NCI-H1048 (cell line): ENCODE measurements at places on chromosomes 4 and X.

DNA sequence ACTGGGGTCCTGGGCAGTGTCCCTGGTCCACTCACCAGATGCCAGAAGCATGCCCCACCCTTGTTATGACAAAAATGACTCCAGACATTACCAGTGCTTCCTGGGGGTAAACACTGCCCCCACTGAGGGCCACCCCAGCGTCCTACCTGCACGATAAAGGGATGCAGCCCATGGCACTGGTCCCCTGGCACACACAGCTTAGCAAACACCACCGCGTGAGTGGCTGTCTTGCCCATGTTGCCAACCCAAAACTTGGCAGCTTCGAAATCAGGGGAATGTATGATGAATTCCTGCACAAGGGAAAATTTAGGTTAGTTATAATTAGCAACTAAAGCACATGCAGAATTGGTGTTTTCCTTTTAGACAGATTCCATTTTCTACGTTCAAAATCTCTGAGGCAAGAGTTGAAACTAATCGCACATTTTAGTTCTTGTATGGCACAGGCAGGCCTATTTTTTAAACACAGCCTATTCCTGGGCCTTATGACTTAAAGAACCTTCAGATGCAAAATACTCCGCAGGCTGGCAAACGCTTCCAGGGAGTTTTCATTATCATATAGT, 30.4 kb downstream of the ACOX3 start:
- no peak for DNase-seq

- DNase-seq: no peak
Observed at GRCh38 chrX:13013363-13014110, 30.9 kb downstream of the FAM9C start.

DNA sequence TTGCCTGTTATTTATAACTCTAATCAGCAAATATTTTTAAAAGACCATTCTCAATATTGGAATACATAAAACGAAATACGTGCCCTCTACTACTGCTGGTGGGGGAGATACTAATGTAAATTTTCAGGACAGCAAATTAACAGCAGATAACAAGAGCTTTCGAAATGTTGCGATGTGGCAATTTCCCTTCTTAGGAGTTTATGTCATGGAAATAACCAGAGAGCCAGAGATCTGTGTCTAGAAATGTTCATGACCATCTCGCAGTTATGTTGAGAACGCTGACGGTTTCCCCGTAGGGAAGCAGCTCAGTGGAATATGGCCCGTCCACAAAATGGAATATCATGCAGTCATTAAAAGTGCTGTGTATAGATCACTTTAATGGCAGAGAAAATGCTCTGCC, 238.4 kb upstream of the PSAPL1 start:
- no peak for DNase-seq

DNA sequence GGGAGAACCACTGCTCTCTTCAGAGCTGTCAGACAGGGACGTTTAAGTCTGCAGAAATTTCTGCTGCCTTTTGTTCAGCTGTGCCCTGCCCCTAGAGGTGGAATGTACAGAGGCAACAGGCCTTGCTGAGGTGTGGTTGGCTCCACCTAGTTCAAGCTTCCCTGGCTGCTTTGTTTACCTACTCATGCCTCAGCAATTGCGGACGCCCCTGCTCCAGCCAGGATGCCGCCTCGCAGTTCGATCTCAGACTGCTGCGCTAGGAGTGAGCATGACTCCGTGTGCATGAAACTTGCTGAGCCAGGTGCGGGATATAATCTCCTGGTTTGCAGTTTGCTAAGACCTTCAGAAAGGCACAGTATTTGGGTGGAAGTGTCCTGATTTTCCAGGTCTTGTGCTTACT, 70.9 kb downstream of the MAGEB5 start:
- DNase-seq: no peak

GRCh38 chrX:39227371-39227770, 426.1 kb downstream of the MID1IP1 start:
- DNase-seq: no peak

GRCh38 chrX:9860826-9861225, 74.6 kb downstream of the SHROOM2 start:
- DNase-seq: no peak

- no peak for DNase-seq
Observed at GRCh38 chrX:45972636-45973035, 572.6 kb downstream of the ZNF674 start.

- peak; percentile 83 for DNase-seq
Observed at GRCh38 chr4:41256740-41257256, at the start of gene UCHL1. Gene UCHL1, plus strand, starts transcription at chr4:41256928. Its CDS starts 49 bp downstream, at chr4:41256977.

GRCh38 chr4:84681486-84682274, 98.8 kb downstream of the CDS1 start:
- DNase-seq: no peak

DNA sequence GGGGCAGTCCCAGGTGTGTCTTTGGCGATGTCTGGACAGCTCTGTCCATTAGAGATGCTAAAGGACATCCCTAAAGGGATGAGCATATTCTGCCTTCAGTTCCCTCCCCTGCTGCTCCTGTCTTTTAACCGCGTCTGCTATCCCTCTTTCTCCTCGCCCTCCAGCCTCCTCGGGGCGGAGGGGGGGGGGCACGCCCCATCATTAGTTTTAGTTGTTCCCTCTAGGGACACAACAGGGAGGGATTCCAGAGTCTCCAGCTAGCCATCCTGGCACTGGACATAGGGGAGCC, 1.1 kb downstream of the MSL3 start:
- DNase-seq: no peak

DNA sequence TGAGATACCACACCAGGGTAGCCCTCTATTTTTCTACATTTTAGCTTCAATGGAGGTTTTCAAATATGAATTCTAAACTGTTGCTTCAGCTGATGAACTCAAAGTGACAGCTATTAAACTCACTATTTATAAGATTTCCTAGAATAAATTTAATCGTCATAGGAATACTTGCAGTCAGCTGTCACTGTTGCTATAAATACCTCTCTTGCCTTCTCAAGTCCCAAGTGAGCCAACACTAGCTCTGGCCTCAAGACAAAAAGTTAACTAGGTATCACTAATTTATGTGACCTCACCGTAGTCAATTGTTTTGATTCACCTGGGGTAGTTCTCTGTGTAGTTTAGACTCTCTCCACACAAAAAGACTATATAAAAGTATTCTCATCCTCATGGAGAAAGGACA, 34.3 kb upstream of the PROM1 start:
- no peak for DNase-seq

DNA sequence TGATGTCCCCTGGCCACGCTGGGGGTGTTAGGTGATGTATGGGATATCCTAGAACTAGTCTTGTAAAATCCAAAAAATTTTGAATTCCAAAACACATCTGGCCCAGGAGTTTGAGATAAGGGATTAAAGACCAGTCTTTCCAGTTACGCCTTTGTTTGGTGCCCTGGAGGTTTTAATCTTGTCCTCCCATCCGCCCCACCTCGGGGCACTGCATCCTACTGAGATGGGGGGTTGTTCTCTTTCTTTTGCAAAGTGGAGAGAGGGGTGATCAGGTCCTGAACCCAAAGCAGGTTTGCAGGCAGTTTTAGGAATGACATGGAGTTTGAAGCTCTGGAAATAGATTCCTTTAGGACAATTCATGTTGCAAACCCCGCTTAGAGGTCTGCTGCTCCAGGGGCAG, 1.8 kb downstream of the SUV39H1 start:
- DNase-seq: no peak

- DNase-seq: no peak
Observed at GRCh38 chrX:111040377-111041017, 55.5 kb upstream of the PAK3 start.

DNA sequence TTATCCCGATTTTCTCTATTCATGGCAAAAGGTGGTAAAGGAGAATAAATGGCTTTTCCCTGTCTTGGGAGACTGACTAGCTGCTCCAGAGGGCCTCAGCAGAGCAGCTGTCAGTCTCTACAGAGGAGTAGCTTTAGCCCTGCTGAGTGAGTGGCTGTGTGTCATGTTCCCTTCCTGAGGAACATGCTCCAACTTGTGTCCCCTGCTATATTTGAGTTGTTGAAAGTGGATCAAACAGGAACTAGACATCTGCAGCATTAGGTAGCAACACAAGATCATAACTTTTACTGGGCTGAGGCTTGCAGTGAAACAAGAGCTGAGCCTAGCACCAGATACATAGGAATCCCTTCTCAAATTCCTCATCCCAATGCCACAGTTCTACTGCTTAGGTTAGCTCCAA, 26.7 kb upstream of the PLAC1 start:
- no peak for DNase-seq

- DNase-seq: no peak
Observed at GRCh38 chr4:186486172-186486571, 69.2 kb downstream of the MTNR1A start.

DNA sequence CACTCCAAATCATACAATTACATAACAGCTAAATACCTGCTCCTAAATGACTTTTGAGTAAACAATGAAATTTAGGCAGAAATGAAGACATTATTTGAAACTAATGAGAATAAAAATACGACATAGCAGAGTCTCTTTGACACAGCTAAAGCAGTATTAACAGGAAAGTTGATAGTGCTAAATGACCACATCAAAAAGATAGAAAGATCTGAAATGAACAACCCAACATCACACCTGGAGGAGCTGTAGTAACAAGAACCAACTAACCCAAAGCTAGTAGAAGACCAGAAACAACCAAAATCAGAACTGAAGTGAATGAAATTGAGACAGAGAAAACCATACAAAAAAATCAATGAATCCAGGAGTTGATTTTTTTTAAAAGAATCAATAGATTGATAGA, 257.8 kb downstream of the ARAP2 start:
- DNase-seq: no peak

DNA sequence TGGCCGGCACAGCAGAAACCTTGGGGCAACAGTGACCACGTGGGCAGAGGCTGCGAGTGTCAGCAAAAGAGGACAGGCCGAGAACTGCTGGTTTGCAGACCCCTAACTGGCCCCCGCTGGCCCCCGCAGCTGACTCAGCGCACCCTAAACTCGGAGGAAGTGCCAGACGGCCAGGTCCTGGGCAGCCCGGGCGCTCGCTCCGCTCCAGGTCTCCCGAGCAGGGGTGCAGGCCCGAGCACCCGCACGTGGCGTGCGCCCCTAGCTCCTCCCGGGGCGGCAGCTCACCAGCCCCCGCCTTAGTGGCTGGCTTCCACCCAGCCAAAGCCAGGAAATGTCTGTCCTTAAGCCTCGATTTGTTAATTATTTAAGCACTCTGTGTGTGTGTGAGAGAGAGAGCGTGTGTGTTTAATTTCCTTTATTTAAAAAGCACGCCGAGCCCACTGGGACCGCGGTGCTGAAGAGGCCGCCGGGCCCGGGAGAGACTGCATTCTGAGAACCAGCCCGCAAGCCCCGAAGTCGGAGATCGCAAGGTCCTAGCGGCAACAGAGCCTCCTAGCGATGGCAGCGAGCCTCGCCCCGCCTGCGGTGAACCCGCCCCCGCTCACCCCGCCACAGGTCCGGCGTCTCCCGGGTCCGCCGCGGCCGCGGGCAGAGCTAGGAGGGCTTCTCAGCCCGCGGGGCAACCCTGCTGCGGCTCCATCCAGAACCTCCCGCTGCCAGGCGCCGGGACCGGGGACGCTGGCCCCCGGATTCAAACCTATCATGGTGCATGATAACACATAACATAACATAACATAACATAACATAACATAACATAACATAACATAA, 45.9 kb upstream of the CDKN2AIP start:
- DNase-seq: no peak

GRCh38 chr4:19936476-19936875, 315.2 kb upstream of the SLIT2 start:
- DNase-seq: no peak

DNA sequence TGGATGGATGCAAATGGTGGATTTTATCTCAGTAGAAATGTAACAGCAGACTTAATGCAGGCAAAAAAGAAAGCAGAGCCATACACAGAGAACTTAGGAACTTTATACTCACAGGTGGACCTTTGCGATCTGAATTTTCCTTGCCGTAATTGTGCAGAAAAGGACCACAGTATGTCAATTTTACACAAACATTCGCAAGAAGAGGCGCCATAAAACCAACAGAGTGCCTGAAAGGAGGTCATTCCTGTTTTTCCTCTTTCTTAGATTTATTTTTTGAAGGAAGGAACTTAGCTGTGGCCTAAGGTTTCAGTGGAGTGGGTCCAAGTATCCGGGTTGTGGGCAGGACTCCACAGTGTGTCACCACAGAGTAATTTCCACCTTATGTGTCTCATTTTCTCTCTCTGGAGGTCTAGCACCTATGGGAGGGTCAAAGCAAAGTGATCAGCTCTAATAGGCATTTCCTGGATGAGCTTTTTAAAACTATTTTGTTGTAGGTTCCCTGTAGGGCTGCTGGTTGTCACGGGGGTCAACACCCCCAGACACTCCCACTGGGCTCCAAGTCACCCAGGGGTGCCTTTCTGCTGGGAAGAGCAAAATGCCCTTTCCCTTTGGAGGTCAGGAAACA, 24.7 kb upstream of the PBDC1 start:
- no peak for DNase-seq

DNA sequence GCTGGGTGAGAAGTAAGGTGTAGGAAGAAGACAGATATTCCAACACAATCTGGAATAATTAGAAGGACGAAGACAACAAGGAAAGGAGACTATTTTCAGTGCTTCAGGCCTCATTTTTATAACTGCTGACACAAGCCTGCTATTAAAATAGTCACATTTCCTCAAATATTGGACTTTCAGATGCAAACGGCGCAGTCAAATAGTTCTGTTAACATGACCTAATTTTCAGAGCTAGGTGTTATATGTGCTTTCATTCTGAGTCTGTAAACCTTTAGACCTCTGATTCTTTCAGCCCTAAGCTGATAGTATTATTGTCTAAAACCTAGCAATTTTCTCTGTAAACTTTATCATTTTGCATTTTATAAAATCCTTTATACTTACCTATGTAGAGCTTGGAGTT, 261.5 kb downstream of the IL1RAPL1 start:
- DNase-seq: no peak

GRCh38 chrX:85569686-85570085, 190.2 kb upstream of the POF1B start:
- peak; percentile 24 for DNase-seq

DNA sequence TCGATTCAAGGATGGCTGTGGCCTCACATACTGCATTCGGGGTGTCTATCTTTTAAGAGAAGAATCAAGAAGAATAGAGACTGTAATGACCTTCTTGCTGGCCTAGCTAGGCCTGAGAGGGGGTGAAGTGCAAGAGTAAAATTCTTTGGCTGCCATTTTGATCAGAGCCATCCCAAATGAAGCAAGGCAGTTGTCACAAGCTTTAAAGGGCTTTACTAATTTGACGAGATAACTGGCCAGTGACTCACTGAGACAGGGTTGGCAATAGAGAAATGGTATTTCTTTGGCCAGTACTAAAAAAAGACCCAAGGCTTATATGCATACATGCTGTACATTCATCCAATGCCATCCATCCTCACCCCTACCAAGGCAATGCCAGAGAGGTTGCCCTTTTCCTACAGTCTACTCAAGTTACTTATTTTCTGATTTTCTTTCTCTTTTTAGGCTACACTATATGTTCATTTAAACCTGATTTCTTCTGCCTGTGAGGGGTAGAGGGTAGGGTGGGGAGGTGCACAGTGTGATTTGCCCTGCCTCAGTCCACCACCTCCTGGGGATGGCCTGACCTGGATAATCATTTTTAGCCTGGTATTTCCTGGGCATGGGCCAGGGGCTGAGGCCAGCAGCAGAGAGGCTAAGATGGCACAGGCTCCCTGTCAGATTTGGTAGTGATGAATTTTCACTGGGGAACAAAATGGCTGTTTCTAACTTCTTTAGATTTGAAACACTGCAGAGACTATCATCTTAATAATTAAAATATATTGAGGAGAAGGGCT, 32.2 kb downstream of the ATG4A start:
- DNase-seq: no peak
